A549 (cell line): ENCODE measurements at places on chromosomes 1 and 21.

- no peak for DNase-seq
Observed at GRCh38 chr1:51963592-51964308, 26.8 kb downstream of the RAB3B start.

DNA sequence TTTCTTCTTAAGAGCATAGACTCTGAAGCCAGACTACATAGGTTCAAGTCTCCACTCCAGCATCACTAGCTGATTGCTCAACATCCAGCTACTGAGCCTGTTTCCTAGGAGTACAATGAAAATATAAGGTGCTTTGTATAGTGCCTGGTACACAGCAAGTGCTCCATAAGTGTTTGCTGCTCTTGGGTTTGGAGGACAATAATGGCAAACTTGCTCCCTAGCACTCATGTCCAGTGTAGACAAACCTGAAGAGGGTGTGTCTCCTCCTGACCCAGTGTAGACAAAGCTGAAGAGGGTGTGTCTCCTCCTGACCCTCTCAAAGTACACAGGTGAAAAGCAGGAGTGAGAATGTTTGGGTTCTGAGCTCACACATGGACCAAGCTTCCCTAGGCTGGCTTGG is 10.5 kb upstream of the ECE1 start:
- DNase-seq: no peak

GRCh38 chr1:983798-984475 is 2.0 kb upstream of the PERM1 start:
- no peak for DNase-seq

GRCh38 chr1:215636258-215636965 is 69.3 kb downstream of the KCTD3 start:
- DNase-seq: no peak
